Body of pancreas (tissue), 4 donors: ENCODE measurements at places on chromosomes 7 and 10. TPM values are rescaled to one million over a fixed set of nuclear protein-coding genes. Genes with fewer than 3 reads are reported as not detected.

The AHR gene
- 29.7 TPM for total RNA-seq

- H3K4me3 ChIP-seq = no peak overlapping the region
- no peak overlapping the region for H3K27ac ChIP-seq
- H3K4me1 ChIP-seq = no peaks in the 10 kb centered on the region
- no peaks in the 10 kb centered on the region for H3K27me3 ChIP-seq
Observed at GRCh38 chr7:13017333-13017857, 330.0 kb downstream of the ARL4A start.

The NEURL1 gene
- 25.1 TPM for total RNA-seq

GRCh38 chr7:25835197-25835596, 316.8 kb upstream of the NFE2L3 start:
- DNase-seq = no peak
- H3K36me3 ChIP-seq = no peaks in the 10 kb centered on the region
- H3K27me3 ChIP-seq = no peaks in the 10 kb centered on the region
- H3K4me3 ChIP-seq = no peak overlapping the region

DNA sequence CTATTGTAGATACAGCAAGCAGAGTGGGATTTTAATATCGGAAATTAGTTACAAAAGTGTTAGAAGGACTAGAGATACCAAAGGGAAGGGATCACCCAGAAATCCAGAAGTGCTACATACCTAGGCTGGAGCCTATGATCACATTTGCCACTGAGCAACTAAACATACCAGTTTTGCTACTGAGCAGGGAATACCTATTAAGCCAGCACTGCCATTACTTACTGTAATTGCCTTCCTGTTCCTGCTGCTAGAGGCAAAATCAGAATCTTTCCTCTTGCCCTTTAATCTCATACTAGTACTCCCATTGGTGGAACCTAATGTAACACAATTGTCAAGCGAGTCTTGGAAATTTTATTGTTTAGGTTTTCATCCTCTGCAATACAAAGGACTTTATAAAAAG, 121.7 kb downstream of the ATRNL1 start:
- no peak overlapping the region for H3K27ac ChIP-seq
- H3K4me1 ChIP-seq = no peaks in the 10 kb centered on the region
- no peaks in the 10 kb centered on the region for H3K27me3 ChIP-seq
- no peak overlapping the region for H3K4me3 ChIP-seq

GRCh38 chr10:98242823-98243222, 25.2 kb downstream of the LOXL4 start:
- no peaks in the 10 kb centered on the region for H3K36me3 ChIP-seq
- no peak overlapping the region for H3K27ac ChIP-seq
- H3K27me3 ChIP-seq = no peaks in the 10 kb centered on the region
- no peaks in the 10 kb centered on the region for H3K4me1 ChIP-seq

The EGFR gene
- 42.5 TPM for total RNA-seq

DNA sequence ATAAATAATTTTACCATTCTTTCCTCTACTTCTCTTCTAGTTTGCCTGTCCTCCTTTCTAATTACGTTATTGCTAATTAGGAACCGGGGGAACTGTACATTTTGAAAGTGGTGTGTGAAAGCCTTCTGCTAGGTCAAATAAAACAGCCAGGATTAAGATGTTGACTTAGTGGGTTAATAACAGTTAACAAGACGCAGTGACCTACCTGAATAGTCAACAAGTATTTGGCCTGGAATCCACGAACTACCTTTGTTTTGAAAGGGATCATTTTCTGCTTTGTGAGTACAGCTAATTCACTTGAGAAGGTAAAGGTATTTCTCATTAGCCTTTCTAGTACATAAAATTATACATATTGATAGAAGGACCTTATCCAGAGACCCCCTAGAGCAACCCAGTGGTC, 139.9 kb downstream of the COL28A1 start:
- no peak overlapping the region for H3K27ac ChIP-seq
- H3K4me1 ChIP-seq = no peaks in the 10 kb centered on the region
- no peak for DNase-seq
- H3K4me3 ChIP-seq = no peak overlapping the region
- no peaks in the 10 kb centered on the region for H3K27me3 ChIP-seq
- no peaks in the 10 kb centered on the region for H3K36me3 ChIP-seq

- no peak for DNase-seq
- H3K36me3 ChIP-seq = no peaks in the 10 kb centered on the region
- H3K4me3 ChIP-seq = no peak overlapping the region
- H3K27me3 ChIP-seq = no peaks in the 10 kb centered on the region
Observed at GRCh38 chr10:59991117-59991516, 84.8 kb upstream of the CCDC6 start.

DNA sequence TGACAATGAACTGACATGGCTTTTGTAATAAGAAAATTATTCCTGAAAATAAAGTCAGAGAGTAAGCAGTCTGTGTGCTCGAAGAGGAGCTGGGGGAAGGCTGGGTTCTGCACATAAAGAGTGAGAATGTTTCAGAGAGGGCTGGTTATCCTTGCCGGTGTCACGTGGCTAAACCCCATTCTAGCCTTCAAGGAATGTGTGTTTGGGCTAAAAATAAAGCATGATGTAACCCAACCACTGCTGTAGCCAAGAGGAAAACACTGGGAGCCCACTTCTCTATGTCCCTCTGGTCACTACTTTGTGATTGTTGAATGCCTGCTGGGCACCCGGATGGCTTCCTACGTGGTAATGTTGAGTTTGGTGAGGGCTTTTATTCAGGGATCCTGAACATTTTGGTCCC, 23.5 kb downstream of the WDFY4 start:
- H3K36me3 ChIP-seq = no peaks in the 10 kb centered on the region
- H3K4me3 ChIP-seq = no peak overlapping the region
- no peak overlapping the region for H3K27ac ChIP-seq
- no peak for DNase-seq
- no peaks in the 10 kb centered on the region for H3K4me1 ChIP-seq

GRCh38 chr7:28640001-28640400, 227.7 kb downstream of the CREB5 start:
- DNase-seq = no peak
- peaks cover 15% of the 10 kb centered on the region for H3K4me1 ChIP-seq
- no peaks in the 10 kb centered on the region for H3K36me3 ChIP-seq
- H3K27ac ChIP-seq = peak overlapping the region; percentile 20

- H3K4me3 ChIP-seq = no peak overlapping the region
- no peak overlapping the region for H3K27ac ChIP-seq
- DNase-seq = no peak
Observed at GRCh38 chr7:73424489-73424885, 9.1 kb upstream of the FZD9 start.

DNA sequence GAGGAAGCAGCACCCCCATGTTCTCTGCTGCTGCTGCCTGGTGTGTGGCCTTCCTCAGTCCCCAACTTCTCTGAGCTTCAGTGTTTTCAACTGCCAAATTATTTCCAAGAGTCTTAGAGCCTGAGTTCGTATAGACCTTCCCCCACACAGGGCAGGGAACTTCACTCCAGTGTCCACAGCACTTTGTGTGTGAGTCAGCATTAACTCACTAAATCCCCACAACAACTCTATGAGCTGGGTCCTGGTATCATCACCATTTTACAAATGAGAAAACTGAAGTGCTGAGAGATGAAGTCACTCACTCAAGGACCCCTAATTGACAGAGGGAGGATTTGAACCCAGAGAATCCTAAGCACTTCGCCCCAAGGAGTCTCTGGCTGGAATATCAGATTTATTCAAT, 48.3 kb downstream of the ADCYAP1R1 start:
- no peaks in the 10 kb centered on the region for H3K36me3 ChIP-seq
- H3K4me3 ChIP-seq = no peak overlapping the region
- no peak overlapping the region for H3K27ac ChIP-seq
- H3K4me1 ChIP-seq = no peaks in the 10 kb centered on the region

The LIPM gene
- not detected for total RNA-seq
